ENCODE measurements at places on chromosomes 13 and 19. TPM values are rescaled to one million over a fixed set of nuclear protein-coding genes. Genes with fewer than 3 reads are reported as not detected.

The NUCB1 gene
- 301 TPM for total RNA-seq

The SCN1B gene
- total RNA-seq, result 12.5 TPM

The LGALS14 gene
- total RNA-seq, result not detected

The ODAD3 gene
- 0.54 TPM for total RNA-seq

The RPS16 gene
- 28.7 TPM for total RNA-seq

The KATNAL1 gene
- total RNA-seq, result 28.2 TPM

The ZNF57 gene
- total RNA-seq, result 8.4 TPM

The PLPPR2 gene
- 31.6 TPM for total RNA-seq

The ATP1A3 gene
- not detected for total RNA-seq

All from M059J (cell line).